Activated T-cell treated with anti-CD3 and anti-CD28 coated beads, Interleukin-2, amount 50 U/mL, for 48 hours (primary cell): ENCODE measurements at places on chromosomes 5 and 9.

- no peak for DNase-seq
Observed at GRCh38 chr9:128056086-128056485, 11.0 kb downstream of the NAIF1 start.

DNA sequence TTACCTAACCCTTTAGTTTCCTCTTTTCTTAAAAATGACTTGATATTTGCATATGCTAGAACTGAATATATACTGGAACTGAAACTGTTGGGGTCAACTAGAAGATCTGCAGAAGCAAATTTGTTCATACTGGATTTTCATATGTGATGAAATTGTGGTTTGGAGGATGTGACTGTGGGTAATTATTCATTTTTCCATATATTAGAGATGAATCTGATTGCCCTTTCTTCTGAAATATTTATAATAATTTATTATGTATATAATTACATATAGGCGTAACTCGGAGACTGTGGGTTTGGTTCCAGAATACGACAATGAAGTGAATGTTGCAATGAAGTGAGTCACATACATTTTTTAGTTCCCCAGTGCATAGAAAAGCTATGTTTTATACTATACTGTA lies 149.1 kb downstream of the ATP10B start:
- no peak for DNase-seq

DNA sequence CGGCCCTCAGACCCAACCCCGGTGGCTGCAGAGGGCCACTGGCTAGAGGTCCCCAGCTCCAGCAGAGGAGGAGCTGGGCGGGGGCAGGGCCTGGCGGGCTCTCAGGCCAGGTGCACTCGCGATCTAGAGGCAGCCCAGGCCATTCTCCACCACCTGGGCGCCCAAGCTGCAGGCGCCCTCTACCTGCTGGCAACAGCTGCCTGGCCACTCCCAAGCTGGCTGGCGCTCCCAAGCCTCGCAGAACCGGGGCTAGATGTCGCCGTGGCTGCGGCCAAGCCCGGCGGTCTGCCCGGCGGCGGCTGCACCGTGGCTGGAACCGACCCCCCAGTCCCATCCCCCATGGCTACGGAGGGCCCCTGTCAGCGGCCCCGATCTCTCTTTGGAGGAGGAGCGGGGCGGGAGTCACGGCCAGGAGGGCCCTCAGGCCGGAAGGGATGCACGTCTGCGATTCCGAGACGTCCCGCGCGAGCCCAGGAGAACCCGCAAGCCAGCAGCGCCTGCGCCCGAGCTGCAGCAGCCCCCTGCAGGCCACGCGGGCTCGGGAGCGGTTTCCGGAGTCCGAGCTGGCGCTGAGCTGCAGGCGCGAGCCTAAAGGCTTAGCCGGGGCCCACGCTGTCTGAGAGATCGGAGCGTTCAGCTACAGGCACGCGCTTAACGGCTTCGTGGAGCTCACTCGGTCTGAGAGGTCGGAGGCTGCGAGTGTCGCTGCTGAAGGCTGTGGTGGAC lies 44.3 kb upstream of the BICD2 start:
- peak; percentile 79 for DNase-seq

DNA sequence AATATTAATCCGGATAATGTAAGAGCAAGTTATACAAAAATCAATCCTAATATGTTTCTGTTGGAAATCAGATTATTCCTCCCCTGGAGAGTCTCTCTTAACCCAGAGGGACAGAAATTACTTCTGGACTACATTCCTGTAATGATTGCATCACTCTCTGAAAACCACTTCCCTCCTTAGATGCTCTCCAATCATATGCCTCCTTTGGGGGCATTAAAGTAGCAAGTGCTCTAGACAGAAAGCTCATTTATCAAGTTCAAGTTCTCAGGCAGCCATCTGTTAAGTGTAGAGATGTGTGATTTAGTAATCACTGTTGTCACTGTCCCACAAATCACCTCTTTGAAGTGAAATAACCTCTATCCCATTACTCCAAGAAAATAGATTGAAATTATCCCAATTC lies 247.1 kb downstream of the SLCO4C1 start:
- no peak for DNase-seq

DNA sequence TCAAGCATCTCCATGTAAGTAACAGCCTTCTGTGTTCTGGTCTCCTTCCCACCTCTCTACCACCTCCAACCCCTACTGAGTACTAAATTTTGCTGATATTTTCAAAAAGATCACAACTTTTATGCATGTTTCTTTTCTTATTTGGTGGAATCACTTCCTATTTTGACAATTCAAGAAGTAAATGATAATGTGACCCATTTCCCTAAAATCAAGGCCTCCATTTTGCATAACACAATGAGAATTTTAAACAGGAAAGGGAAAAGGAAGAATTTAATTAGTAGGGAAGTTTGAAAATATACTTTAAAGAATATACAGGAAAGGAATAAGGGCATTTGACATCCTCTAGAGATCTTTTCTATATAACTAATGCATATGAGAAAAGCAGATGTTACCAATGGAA lies 212.9 kb upstream of the RASA1 start:
- no peak for DNase-seq

DNA sequence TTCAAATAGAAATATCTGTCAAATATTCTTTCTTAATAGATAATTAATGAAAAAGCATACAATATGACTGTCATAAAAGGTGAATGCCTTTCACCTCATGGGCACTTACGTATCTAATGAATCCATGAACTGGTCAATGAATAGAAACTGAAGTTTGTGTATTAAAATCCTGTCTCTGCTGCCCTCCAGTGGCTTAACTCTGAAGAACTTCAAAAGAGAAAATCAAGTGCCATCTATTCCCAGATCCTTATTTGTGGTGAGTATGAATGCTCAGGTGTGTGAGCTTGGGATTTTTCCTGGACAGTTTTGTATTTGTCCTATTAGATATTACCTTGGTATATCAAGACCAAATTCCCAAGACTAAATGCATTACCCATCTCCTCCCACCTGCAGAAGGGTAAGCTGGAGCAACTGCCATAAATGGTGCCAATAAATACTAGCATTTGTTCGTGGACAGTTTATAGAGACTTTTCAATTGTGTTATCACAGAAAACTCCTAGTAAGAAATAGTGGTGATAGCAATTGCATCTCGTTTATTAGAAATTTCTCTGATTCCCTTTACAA lies 44.0 kb upstream of the SVEP1 start:
- DNase-seq: no peak

DNA sequence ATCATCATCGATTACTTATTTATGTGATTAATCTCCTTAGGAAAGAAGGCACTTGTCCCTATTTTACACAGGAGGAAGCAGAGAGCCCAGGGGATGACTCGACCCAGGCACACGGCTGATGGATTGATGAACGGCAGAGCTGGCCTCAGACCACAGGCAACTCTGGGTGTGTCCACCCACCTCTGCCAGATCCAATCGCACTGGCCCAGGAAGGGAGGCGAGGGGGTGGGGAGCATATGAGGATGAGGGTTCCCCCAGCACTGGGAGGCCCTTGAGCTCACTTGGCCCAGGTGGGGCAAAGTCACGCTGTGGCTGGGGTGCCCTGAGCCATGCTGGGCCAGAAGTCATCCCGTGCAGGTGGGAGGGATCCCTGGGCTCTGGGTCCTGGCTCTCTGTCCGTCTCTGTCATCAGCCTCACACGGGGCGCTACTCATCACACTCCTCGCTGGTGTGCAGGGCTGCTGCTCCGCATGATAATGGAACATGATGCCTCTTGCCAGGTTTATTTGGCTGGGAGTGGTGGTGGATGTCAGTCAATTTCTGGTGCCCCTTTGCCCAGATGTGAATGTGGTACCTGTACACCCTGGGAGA lies 160.1 kb downstream of the GAPVD1 start:
- DNase-seq: no peak

DNA sequence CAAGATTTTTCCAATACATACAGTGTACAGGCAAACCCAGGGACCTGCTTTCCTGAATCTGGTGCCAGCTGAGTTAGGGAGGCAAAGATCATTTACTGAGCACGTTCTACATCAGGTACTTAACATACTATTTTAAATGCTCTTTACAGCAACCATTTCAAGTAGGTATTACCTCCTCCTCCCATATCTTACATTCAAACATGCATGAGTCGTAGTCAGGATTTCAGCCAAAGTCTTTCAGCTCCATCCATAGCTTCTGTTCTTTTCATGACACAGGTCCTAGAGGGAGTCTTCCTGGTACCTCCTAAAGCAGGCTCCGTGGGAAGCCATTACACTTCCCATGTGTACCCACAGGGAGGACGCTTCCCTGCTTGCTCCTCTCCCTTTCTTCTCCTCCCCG lies 11.7 kb downstream of the KCNV2 start:
- DNase-seq: no peak

DNA sequence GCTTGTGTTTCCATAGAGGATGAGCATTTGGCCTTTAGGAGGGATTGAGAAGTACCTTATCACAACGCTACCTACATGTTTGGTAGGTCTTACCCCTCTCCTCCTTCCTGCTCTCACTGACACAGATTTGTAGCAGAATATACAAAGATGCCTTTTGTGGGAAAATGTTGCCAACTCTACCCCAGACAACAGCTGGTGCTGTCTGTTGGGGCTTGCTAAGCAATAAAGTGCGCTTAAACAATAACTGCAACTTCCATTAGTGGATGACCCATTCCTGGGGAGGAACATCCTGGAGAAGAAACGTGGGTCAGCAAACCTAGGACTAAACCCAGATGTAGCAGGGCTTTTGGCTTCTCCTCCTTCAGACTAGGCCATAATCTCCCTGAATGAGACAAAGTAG lies 174.3 kb downstream of the EFNA5 start:
- no peak for DNase-seq

DNA sequence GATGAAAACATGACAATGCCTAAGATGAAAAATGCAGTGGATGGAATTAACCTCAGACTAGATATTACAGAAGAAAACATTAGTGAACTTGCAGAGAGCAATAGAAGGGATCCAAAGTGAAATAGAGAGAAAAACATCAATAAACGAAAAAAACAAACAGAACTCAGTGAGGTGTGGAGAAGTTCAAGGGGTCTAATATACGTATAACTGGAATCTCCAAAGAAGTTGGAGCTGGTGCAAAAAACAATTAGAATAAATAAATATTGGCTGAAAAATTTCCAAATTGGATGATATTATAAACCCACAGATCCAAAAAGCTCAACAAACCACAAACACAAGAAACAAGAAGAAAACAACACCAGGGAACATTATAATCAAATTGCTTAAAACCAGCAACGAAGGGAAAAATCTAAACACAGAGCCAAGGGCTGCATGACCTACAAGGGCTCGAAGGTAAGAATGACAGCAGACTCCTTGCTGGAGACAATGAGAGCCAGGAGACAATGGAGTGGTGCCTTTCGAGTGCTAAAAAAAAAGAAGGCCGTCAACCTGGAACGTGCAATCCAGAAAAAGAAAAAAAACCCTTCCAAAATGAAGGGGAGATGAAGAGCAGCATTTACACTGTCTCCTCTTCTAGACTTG lies 11.8 kb downstream of the FAM163B start:
- no peak for DNase-seq

GRCh38 chr9:16516891-16517290 lies 353.6 kb downstream of the BNC2 start:
- DNase-seq: no peak

GRCh38 chr5:4372481-4372880 lies 767.6 kb upstream of the ADAMTS16 start:
- DNase-seq: no peak

DNA sequence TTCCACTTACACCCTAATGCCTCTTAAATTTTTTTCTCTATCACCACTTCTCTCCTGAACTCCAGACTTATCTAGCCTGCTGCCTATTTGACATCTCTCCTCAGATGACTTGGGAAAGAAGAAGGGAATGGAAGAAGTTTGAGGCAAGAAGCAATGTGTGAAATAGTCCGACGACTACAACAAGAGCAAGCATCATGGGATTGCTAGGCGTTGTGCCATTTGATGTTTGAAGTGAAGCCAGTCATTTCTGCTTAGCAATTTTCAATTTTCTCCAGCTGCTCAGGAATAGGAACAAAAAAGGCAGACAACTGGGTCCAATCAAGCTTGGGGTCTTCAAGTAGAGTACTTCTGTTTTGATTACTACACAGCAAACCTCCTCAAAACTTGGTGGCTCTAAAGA lies 106.4 kb downstream of the HSD17B3 start:
- DNase-seq: no peak

DNA sequence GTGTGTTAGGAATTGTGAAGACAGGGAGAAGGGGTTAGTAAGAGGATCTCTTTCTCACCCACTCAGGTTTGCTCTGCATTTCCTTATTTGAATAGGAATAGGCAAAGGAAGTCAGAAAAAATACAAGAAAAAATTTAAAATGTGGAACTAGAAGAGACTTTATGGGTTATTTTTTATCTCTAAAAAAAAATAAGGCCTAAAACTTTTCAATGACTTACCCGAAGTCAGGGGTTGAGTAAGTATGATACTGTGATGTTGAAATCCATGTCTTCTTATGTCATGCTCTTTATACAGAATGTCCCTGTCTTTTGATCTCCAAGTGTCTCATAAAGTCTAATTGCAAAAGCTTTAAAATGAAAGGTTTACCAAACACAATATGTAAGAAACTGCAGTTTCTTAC lies 148.3 kb upstream of the PIK3R1 start:
- DNase-seq: no peak

DNA sequence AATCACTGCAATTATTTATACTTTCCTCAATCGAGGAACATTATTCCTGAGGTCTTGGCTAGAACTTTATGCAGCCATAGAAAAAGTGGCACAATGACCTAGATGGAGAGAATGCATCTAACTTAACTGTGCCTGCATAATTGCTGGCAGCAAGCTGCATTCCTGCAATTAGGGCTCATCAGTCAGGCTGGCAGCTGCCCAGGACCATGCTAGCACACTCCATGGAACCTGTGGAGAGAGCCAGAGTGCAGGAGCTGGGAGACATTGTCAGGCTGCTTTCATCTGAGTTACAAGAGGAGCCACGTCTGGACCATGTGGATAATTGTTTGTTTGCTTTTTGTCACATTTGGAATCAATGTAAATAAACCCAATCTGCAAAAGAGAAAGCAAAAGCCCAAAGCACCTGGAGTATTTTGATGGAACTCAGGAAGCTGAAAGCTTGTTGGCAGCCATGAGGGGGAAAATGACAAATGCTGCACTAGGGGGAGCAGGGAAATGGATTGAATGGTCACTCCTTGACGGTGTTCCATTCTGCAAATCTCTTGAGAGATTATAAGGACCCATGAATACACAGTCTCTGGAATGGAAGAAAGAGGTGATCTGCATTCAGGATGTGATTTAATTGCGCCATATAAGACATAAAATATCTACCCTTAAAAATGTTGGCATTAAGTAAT lies 839.9 kb downstream of the MAT2B start:
- no peak for DNase-seq

- no peak for DNase-seq
Observed at GRCh38 chr9:93173365-93174051, 10.4 kb upstream of the WNK2 start.

DNA sequence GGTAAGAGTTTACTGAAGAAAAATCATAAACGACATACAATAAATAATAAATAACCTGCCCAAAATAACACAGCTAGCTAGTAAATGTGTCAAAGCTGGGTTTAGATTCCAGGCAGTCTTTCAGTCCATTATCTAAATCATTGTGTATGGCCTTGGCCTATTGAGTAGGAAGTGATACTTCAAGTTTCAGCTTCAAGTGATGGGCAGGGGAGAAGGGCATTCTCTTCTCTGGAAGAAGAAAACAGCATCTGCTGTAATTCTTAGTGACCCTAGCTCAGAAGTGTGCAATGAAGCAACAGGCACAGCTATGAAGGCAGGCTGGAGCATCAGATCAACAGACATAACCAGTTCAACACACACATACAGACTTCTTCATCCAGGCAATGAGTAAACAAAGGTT lies 42.5 kb downstream of the FNIP1 start:
- DNase-seq: no peak

- DNase-seq: no peak
Observed at GRCh38 chr5:19488786-19489185, 499.2 kb downstream of the CDH18 start.
